HFF-Myc (cell line): ENCODE measurements at places on chromosomes 13 and 19.
A peak's percentile ranks its signal among the peaks of the same experiment; 100 is the strongest.

GRCh38 chr19:9847087-9847671 lies 12.1 kb downstream of the PIN1 start:
- peak; percentile 93 for DNase-seq

DNA sequence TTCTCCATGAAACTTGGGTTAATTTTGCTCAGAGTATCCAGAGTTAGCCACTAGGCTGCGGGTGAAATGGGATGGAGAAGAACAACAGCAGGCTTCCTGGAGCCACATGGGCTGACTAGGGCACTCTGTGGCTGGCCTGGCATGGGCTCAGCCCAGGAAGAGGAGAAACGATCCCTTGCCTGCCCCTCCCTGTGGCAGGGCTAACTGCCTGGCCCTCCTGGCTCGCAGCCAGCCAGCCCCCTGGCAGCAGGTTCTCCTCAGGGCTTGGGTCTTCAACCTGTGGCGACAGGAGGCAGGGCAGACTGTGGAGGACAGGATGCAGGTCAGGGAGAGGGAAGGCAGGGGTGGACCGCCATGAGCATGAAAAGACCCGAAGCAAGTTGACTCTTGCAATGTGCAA lies 78.7 kb upstream of the GPR183 start:
- no peak for DNase-seq

DNA sequence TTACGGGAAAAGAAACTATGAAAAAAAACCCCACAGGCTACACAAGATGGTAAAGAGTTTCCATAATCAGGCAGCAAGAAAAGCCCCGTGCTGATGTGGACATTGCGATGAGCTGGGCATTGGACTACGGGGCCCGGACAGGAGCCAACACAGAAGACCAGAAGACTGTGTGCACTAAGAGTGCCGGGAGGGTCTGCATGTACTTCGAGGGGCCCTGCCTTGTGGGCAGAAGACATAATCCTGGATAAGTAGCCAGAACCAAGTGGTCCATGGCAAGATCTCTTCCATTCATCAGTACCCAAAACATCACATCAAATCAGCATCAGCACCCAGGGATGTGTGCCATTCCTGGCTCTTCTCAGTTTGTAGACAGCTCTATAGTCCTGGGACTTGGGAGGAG lies 317.8 kb downstream of the FGF9 start:
- no peak for DNase-seq

DNA sequence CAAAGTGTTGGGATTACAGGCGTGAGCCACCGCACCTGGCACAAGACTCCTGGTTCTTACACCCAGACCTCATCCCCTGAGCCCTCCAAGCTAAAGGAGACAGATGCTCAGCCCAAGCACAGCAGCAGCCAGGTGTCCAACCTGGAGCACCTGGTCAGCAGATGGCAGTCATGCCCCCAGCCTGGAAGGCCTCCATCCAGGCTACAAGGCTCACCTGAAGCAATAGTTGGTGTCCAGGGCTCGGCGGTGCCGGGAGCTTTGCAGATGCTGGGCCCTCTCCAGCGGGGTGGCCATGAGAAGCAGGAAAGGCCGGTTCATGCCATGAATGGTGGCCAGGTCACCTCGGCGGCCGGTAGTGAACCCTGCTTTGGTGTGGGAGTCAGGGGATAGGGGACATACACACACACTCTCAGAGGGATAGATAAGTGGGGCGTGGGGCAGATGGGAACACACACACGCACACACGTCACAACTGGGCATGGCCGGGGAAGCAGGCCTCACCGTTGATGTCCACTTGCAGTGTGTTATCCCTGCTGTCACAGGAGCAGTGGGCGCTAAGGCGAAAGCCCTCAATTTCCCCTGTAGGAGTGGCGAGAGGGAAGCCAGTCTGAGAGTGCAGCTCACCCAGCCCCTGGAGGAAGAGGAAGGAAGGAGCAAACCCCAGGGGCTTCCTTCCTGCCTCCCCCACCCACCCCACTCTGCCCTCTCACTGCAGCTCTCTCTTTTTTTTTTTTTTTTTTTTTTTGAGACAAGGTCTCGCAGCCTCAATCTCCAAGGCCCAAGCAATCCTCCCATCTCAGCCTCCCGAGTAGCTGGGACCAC lies 11.8 kb downstream of the TGFB1 start:
- DNase-seq = no peak

DNA sequence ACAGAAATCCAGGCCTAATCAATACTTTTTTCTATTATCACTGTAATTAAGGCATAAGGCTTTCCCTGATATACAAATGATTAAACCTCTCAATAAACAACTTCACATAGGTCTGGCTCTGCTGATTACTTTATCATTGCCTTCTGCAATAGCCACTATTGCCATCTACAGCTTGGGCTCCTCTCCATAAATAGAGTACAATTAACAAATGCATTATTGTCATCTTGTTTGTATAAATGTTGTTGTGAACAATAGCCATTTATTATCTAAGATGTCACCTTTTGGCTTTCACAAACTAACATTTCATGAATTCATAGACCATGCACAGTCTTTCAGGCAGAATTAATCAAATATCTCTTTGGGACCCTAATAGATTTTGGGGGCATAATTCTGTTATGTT lies 53.3 kb downstream of the NHLRC3 start:
- DNase-seq = no peak

GRCh38 chr19:19758164-19758563 lies 25.3 kb upstream of the ZNF14 start:
- no peak for DNase-seq
